Motor neuron (in vitro differentiated cells): ENCODE measurements at places on chromosomes 6 and 20.

- ATAC-seq = peak; percentile 88
These were observed 88.4 kb downstream of the HACE1 start for GRCh38 chr6:104771258-104771832.

DNA sequence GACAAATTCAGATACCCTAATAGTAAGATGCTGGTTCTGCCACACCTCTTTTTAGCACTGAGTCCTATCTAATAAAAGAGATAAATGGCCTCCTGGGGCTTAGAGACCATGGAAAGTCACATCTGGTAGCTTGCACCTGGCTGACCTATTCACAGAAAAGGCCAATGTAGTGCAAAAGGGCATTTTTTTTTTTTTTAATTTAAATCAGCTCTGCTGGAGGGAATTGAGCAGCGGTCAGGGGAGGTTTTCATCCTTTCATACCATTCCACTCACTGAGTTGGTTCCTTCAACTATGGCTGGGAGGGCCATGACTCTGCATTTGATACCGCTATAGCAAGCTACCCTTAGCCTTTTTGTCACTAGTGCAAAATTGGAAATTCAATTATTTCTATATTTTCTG is 20.1 kb upstream of the HS3ST5 start:
- no peak for ATAC-seq

DNA sequence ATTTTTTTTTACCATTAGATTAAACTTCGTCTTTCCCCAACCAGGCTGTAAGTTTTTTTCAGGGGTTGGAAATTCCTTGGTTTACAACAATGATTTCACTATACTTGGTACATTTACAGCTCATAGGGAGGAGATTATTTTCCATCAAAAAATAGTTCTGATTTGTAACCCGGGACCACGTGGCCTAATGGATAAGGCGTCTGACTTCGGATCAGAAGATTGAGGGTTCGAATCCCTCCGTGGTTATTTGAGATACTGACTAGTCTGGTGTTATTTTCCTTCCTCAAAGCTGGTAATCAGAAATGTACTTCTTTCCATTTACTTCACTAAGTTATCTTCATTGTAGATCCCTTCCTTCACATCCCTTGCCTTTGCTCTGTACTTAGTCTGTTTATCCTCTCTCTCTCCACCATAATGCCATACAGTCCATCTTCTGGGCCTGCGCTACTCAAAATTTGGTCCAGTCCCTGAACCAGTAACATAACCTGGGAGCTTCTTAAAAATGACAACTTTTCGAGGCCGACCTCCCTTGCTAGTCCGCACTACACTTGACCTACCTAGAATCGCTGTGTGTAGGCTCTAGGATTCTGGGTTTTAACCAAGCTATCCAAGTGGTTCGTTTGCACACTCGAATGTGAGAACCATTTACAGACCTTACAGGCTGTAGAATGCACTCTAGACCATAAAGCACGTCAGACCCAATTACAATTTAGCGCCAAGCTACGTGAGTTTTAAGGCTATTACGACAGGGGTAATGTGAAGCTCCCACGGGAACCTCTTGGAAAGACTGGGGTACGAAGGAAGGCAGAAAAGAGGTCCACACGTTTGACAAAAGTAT is 42.1 kb upstream of the BTN3A2 start:
- peak; percentile 81 for ATAC-seq

DNA sequence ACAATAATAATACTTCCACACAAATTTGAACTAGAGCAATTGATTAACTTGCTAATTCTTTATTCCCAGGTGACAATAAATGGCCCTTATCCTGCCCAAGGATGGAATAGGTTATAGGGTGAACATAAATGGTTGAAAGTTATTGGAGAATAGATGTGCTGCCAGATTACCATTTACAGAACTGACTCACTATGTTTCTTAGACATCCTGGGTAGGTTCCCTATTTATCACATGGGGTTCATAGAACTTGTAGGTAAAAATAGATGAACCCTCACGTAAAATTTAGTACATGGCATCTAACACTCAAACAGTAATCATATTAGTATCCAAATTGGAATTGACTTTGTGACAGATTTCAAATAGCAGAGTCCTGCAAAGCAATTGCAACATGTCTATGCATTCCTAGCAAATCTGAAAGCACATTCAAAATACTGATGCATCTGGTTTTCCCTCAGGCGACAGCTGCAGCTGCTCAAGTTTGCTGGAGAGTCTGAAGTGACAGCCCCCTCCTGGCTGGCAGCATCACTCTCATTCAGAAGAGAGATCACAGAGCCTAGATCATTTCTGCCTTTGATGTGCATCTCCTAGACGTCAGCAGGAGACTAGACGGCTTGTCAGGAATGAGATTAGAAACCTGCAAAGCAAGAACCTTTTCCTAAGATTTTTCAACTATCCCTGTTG is 80.2 kb upstream of the RNF217 start:
- ATAC-seq = peak; percentile 27

- peak; percentile 99 for ATAC-seq
These were observed 15.3 kb upstream of the MMP9 start for GRCh38 chr20:45993197-45993951.

DNA sequence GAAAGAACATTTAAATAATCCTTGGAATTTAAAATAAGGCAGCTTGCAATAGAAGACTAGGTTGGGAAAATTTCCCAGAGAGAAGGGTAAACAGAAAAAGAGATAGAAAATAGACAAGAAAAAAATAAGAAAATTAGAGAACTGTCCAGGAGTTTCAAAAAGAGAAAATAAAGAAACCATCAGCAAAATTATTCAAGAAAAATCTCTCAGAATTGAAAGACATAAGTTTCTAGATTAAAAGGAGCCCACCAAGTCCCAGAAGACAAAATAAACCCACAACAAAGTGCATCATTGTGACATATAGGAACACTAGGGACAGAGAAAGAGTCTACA is 88.6 kb upstream of the CDYL start:
- no peak for ATAC-seq

- ATAC-seq = no peak
These were observed 447.9 kb upstream of the PLCB4 start for GRCh38 chr20:8621001-8621400.

GRCh38 chr6:11262242-11262641 is 29.8 kb upstream of the NEDD9 start:
- ATAC-seq = no peak

- no peak for ATAC-seq
These were observed 153.0 kb downstream of the SLC35B3 start for GRCh38 chr6:8282380-8282779.

- peak; percentile 42 for ATAC-seq
These were observed 86.8 kb downstream of the PPP1R14C start for GRCh38 chr6:150229436-150230163.

DNA sequence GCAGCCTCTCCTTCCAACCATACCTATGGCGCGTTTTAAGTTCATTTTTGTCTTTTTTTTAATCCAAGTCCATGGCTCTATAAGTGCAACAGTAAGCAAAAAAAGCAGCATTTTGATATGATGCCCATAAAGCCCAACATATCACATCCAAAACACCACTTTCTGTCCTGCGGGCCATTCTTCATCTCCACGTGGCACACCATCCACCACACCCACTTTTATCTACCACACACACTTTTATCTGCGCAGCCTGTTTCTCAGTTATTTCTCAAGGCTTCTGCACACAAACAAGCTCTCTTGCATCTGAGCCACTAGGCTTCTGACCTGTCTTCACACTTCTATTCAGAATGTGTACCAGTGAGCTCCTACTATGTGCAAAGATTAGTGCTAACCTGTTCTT is 5.3 kb downstream of the GCLC start:
- no peak for ATAC-seq

DNA sequence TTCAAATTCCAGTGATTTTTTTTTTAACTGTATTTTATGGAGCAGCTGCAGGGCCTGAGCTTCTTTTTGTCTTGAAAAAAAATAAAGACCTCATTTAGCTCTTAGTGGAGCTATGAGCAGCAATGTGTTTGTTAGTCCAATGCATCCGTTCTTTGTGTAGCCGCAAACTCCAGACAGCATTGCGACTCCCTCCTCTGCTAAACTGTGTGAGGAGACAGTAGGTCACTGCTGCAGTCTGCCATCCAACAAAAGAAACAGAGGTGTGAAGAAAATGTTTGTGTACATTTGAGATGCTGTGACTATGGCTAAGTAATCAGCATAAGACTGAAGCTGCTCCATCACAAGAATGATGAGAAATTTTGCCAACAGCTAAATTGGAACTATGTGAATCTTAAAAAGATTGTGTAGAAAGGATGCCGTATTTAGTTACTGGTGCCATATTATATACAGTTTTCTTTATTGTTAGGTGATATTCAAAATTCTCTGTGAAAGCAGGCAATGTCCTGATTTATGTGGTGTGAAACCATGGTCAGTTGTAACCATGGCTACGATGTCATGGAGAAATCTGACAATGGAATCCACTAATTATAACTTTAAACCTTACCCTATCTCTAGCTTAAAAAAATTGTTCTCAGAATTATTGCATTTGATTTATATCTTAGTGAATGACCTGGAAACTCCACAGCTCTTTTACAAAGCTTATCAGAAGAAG is 428.8 kb upstream of the EPHA7 start:
- ATAC-seq = no peak

DNA sequence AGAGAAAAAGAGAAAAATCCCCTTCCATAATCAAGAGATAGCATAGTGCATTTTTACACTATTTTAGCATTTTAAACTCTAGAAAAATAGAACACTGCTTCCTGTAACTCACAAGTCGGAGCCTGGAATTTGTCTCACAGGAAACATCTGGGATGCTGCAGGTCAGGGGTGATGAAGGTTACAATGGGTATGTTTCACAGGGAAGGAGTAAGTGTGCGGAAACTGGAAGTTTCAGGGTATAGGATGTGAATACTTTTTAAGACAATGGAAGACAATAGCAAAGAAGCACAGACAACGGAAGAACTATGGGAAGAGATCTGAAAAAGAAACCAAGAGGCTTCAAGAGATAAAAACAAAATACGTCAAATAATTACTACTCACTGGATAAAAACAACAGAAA is 361.0 kb upstream of the MARCKS start:
- ATAC-seq = no peak

DNA sequence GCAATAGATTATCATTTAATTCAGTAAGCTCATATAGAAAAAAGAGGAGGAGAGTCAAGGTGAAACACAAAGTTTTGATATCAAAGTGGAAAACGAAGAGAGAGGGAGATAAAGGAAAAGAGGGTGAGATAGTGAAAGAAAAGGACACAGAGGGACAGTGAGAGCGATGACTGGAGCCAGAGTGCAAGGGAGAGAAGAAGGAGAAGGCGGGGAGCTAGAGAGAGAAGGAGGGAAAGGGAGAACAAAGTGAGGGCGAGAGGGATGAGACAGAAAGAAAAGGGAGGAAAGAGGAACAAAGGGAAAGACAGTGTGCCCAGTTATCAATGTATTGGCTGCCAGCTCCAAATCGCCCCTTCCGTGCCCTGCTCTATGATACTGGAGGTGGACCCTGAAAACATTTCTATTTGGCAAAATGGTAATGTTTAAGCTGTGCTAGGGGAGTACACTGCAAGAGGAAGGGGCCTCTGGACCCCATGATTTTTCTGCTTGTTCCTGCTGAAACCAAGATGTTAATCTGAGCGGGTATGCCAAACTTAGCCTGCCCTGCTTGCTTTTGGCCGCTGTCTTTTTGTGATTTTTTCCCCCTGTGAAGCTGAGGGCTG is 27.8 kb downstream of the GPX5 start:
- no peak for ATAC-seq

GRCh38 chr6:13384966-13385365 is 56.6 kb upstream of the TBC1D7 start:
- ATAC-seq = no peak

GRCh38 chr6:50822078-50822476 is 3.4 kb downstream of the TFAP2B start:
- ATAC-seq = peak; percentile 29

DNA sequence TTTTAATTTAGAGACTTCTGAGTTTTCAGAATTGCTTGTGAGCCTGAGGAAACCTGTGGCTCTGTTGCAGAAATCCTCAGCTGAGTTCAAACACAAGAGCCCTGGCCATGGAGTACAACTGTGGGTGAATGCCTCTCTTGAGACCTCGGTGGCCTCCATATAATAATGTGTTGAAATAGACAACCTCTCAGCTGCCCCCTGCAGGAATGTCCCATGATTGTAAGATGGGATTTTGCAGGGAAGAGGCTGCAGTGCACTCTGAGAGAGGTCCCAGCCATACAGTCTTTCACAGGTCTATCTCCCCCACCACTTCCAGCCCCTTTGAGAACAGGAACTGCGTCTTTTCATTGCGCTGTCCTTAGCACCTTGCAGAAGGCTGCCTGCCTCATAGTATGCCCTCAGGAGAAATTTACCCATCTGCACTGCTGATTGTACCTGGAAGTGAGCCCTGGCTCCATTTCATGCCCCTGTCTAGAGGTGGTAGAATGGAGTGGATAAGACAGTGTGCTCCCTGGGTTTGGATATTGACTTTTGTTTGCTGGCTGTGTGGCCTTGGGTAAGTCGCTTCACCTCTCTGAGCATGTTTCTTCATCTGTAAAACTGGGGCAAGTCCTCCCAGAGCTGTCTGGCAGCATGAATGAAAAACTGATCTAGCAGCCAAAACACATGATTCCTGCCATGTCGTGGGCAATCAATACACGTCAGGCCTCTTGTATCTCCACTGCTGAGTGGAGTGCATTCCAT is 16.8 kb upstream of the CDH22 start:
- ATAC-seq = no peak

DNA sequence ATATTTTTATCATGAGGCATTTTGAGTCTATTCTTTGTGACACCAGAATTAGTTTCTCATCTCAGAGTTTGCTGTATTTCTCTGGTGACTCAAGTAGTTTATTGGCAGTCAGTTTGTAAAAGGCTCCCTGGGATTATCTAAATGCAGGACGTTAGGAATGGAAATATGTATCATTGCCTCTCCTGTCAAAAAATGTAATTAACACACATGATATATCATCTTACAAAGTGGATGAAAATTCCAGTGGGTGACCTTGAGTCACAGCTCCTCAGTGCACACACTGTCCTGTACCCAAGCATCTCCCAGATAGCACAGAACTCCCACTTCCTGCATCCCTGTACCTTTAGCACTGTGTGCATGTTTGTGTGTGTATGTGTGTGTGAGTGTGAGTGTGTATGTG is 258.6 kb downstream of the LAMA2 start:
- ATAC-seq = peak; percentile 53

- ATAC-seq = no peak
These were observed 38.3 kb downstream of the ADGRG6 start for GRCh38 chr6:142339968-142340658.

DNA sequence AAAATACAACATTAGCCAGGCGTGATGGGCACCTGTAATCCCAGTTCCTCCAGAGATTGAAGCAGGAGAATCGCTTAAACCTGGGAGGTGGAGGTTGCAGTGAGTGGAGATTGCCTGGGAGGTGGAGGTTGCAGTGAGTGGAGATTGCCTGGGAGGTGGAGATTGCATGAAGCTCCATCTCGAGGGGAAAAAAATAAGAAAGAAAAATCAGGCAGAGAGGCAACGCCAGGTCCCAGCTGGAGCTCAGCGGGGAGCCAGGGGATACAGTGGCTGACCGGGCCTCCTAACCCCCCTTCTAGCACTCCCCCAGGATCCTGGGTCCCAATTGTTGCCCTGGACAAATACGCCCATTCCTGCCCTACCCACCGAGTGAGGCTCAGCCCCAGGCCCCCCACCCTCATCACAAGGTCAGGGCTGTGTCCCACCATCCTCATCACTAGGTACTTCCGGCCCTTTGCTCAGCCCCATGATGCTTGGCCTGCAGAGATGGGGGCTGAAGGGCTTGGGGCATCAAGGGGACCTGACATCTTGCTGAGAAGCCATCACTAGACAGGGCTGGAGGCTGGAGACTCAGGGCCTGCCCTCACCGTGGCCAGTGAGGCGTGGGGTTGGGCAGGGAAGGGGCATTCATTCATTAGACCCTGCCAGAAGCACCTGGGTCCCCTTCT is 1.9 kb downstream of the OGFR start:
- no peak for ATAC-seq
